ENCODE measurements at places on chromosomes 12 and 14. TPM values are rescaled to one million over a fixed set of nuclear protein-coding genes. Genes with fewer than 3 reads are reported as not detected.
A peak's percentile ranks its signal among the peaks of the same experiment; 100 is the strongest.

The C12orf75 gene
- 160 TPM for total RNA-seq

The PRR4 gene
- 9.3 TPM for total RNA-seq

The BEGAIN gene
- total RNA-seq: 3.8 TPM

The ASIC1 gene
- total RNA-seq: 6.3 TPM

The POTEM gene
- total RNA-seq: not detected

The WNT5B gene
- total RNA-seq: 2.2 TPM

The LYZ gene
- not detected for total RNA-seq

The SERPINA1 gene
- 5.4 TPM for total RNA-seq

The PMCH gene
- not detected for total RNA-seq

The P3H3 gene
- 24.4 TPM for total RNA-seq

The GALNT16 gene
- total RNA-seq: 0.33 TPM

The DHRS4 gene
- total RNA-seq: 103 TPM

The DTX1 gene
- not detected for total RNA-seq

GRCh38 chr14:89330236-89331002 lies 86.6 kb downstream of the FOXN3 start:
- DNase-seq: no peak

DNA sequence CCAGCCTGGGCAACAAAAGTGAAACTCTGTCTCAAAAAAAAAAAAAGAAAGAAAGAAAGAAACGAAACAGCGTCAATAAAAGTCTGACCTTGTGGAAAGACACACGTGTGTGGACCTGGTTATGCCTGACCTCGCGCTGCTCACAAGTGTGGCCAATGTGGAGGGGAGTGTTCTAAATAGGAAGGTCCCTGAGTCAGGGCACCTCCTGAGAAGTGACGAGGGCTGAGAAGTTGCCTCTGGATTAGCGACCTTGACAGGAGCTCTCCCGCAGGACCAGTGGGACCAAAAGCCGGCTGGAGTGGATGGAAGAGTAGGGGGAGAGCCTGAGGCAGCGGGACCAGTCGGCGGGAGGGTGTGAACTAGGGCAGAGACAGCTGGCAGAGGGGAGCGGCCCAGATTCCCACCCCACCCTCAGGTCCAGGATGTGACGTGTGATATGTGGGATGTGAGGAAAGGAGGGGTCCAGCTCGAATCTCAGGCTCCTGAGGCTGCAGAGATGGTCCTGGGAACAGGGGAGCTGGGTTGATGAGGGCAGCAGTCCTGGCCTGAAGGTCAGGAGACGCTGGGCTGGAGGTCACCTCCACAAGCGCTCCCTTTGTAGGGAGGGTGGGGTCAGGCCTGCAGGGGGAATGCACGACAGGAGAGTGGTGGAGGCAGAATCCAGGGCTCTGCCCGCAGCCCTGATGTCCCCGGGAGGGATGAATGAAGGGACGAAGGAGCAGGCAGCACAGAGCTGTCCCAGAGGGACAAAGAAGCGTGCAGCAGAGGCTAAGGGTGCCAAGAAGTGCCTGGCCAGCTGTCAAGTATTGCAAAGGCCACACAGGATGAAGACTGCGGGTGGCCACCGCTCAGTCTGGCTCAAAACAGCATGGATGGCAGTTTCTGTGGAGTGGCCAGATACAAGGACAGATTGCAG lies 24.8 kb upstream of the GPR68 start:
- no peak for DNase-seq

DNA sequence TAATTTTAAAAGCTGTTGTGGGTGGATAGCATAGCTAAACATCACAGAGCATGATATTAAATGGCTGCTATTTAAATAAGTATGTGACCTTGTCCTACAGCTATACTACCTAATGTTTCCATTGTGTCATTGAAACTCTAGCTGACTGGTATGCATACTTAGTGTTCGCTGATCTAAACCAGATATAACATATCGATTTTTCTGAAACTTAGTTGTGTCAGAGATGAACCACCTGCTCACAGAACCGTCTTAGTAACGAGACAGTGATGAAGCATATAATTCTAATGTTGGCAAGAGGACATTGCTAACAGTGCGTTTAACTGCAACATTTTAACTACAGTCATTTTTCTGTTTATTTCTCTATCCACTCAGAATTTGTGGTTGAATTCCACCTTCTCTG lies 36.1 kb upstream of the NUAK1 start:
- DNase-seq: no peak

DNA sequence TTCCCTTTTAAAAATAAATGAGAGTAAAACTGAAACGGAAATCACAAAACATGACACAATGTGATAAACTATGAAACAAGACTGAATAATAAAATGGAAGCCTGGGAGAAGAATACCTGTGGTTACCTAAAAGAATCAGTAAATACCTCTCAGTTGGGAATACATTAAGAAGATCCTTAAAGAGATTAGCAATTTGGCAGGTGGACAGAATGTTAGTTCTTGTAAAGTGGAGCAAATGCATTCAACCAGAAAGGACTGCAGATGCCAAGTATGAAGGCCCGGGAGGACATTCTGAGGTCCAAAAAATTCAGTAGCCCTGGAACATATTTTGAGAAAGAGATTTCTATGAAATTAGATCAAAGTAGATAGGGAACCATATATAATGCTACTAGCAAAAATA lies 861.3 kb upstream of the SEL1L start:
- no peak for DNase-seq

DNA sequence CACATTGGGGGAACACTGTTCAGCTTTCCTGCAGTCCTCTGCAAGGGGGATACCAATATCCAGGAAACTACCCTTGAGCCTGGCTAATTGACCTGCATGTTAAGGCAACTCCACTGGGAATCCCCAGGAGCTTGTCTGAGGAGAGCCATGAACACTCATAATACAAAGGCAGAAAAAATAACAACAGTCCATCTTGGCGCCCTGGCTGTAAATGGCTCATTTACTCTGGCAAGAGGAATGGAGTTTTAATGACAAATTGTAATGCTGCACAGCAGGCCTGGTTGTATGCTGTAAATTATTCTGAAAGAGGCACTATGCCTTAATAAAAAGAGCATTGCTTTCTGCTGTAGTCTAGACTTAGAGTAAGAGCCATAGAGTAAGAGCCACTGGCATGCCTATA lies 58.3 kb downstream of the SLC8A3 start:
- no peak for DNase-seq

DNA sequence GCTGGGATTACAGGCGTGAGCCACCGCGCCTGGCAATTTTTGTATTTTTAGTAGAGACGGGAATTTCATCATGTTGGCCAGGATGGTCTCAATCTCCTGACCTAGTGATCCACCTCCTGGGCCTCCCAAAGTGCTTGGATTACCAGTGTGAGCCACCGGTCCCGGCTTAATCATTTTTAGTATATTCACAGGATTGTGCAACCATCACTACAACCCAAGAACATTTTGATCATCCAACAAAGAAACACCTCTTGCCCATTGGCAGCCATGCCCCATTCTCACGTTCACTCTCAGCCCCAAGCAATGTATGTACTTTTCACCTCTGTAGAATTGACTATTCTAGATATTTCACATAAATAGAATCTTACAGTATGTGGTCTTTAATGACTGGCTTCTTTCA lies 19.9 kb downstream of the SP1 start:
- no peak for DNase-seq

GRCh38 chr12:47722941-47723631 lies 2.2 kb downstream of the ENDOU start:
- DNase-seq: no peak

DNA sequence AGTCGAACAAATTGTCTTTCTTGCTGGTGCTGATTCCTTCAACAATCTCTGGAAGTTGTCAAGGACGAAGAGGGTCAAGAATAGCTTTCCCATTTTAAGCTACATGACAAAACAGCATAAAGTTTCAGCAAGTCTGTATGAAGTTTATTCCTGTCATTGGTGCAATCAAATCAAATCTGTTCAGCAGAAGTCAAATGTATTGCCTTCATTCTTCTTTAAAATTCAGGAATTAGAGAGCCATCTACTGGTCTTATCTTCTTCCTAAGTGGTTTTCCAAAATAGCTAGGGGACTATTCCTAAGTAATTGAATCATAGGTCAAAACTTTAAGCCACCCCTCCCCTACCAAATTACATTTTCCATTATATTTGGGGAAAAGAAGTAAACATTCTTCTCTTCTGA lies 990.2 kb downstream of the GALC start:
- DNase-seq: no peak

- DNase-seq: no peak
Measured at GRCh38 chr12:123118497-123118896, 32.4 kb downstream of the PITPNM2 start.

- no peak for DNase-seq
Measured at GRCh38 chr14:97491697-97492096, 694.5 kb downstream of the VRK1 start.

DNA sequence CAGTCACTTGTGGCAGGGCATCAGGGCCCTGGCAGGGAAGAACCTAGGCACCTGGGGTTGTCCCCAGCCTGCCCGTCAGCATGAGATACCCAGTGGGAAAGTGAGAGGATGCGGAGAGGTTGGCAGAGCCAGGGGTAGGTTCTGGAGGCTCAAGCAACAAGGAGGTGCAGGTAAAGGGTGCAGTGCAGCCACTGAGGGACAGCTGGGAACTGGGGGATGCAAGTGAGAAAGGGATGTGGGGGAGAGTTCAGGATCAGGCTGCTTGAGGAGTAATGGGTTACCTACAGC lies 18.7 kb downstream of the VASH1 start:
- no peak for DNase-seq

DNA sequence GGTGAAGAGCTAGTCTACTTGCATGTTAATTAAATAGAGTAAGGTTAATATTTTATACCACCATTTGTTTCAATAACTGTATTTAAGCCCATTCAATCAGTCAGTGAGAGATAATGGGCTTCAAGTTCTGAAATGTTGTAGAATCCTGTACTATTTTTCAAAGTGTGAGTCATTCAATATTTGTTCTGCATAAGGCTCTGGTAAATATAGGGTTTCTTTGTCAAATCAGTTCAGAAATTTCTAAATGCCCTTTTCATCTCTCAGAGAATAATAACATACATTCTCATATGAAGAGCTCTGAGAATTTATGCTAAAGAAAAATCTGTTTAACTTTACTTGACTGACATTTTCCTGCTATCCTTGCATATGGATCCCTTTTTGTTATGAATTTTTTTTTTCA lies 493.3 kb downstream of the TMTC2 start:
- peak; percentile 20 for DNase-seq

DNA sequence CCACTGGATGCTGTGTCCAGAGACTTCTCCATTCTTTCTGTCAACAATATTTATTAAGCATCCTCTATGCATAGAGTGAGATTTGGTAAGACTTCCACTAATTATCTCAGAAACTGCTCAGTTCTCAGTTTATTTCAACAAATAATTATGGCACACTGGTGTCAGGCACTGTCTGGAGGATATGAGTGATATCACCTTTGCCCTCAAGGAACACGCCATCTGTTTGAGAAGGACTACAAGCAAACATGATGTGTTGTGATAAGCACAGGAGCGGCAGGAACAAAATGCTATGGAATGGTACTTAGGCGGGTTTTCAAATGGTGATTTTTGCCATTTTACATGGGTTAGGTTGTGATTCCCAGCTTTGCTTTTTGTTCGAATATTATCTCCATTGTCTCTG lies 229.2 kb downstream of the DPF3 start:
- DNase-seq: peak; percentile 70

GRCh38 chr14:95065411-95065810 lies 91.9 kb downstream of the DICER1 start:
- DNase-seq: no peak

DNA sequence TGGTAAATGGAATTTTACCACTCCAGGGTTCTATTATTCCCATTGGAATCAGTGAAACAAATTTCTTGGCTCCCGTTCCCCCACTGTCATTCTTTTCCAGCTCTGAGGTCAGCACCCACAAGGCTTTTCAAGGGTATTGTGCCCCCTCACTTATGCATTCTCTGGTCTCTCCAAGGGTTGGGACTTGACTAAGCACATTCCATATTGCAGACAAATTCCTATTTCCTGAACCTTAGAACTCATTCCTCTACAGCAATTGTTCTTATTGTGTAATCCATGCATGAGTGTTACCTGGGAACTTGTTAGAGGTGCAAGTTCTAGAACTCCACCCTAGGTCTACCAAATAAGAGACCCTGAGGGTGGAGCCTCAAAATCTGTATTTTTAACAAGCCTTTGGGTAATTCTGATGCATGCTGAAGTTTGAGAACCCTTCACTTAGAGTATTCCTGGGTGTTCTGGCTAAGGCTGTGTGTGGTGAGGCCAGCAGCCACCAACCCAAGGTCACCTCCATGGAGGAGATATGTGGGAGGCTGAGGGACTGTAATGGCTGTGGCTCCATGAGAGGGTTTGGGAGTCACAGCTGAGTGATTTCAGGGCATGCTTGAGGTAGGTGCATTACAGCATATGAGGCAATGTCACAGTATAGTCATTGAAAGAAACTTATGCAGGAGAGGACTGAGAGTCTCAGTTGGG lies 150.9 kb downstream of the TTC6 start:
- peak; percentile 2 for DNase-seq

All from PC-3 (cell line).